Stimulated activated CD8-positive, alpha-beta memory T cell treated with anti-CD3 and anti-CD28 coated beads, Interleukin-4, amount 100 ng/mL, for 4 hours (primary cell): ENCODE measurements at places on chromosomes 4 and X.

- peak; percentile 15 for DNase-seq
Measured at GRCh38 chrX:39491548-39492297, 606.0 kb downstream of the BCOR start.

DNA sequence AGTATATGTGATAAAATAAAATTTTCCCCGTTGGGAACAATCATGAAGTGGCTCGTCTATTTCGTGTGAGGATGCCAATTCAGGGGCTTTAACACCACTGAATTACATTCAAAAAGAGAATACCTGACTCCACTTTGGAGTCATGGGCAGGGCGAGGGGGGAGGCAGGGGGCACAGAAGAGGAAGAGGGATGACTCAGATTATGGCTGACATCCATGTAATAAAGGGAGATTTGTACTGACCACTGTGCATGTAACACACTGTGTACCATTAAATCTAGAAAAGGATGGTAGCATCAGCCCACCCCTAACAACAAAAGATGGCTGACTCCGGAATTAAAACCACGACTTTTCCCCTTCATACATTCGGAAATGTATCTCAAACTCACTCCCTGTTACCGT, 1.3 kb downstream of the SLC9A7 start:
- DNase-seq: no peak

DNA sequence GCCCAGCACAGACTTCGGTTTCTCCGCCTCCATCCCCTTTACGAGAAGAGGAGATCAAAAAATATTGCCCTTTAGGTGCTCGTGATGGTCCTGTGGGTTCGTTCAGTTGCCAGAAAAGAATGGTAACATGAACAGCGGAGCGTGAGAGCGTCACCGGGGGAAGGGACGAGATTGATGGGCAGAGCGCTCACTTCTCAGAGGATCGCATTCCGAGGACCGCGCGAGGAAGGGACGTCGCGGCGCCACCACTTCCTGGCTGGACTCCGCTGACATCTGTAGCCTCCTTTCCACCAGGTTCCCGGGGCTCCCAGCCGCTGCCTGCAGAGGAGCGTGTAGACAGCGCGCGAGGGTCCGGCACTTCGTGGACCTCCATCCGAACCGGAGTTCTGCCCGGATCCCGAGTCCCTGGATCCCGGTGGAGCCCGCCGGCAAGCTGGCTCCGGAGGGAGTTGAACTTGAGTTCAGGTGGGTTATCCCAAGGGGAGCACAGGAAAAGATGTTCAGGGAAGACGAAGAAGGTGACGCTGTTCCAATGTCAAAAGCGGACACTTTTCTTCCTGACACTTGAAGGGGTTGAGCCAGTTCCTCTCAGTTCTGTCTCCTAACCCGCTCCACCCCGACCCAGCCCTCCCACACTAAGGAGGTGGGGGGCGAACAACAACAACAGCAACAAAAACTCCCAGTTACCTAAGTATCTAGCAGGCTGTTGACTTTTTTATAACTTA, 484 bp downstream of the GALNTL6 start:
- no peak for DNase-seq

GRCh38 chr4:7698584-7698983, 241.1 kb downstream of the AFAP1 start:
- no peak for DNase-seq

DNA sequence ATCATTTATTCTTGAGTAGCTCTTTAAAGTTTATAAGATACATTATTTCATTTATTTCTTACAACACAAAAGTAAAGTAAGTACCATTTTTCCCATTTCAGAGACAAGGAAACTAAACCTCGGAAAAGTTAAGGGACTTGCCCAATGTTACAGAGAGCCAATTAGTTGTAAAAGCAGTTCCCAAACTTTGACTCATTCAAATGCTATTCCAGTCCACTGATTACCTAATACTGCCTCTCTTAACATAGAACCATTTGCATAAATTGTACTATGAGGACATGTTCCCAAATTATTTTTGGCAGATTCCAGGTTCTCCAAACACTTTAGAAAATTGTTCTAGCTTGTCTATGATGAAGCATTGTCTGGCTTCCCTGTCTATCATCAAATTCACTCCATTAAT, 45.6 kb upstream of the GRIA3 start:
- no peak for DNase-seq

DNA sequence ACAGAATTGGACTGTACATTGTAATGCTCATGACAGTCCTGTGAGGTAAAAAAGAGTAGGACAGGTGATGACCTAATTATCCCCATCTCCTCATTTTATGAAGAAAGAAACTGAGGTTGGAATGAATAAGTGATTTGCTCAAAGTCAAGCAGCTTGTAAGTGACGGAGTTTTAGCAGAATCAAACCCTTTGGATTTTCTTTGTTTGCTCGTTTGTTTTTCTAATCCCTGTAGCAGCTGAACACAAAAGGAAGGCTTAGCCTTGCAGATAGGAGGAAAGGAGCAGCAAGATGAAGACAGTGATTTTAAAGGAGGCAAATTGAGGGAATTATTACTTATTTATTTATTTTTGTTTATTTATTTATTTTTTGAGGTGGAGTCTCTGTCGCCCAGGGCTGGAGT, 528.4 kb upstream of the AMOT start:
- DNase-seq: no peak

- DNase-seq: no peak
Measured at GRCh38 chr4:37623940-37624339, 62.2 kb downstream of the RELL1 start.

DNA sequence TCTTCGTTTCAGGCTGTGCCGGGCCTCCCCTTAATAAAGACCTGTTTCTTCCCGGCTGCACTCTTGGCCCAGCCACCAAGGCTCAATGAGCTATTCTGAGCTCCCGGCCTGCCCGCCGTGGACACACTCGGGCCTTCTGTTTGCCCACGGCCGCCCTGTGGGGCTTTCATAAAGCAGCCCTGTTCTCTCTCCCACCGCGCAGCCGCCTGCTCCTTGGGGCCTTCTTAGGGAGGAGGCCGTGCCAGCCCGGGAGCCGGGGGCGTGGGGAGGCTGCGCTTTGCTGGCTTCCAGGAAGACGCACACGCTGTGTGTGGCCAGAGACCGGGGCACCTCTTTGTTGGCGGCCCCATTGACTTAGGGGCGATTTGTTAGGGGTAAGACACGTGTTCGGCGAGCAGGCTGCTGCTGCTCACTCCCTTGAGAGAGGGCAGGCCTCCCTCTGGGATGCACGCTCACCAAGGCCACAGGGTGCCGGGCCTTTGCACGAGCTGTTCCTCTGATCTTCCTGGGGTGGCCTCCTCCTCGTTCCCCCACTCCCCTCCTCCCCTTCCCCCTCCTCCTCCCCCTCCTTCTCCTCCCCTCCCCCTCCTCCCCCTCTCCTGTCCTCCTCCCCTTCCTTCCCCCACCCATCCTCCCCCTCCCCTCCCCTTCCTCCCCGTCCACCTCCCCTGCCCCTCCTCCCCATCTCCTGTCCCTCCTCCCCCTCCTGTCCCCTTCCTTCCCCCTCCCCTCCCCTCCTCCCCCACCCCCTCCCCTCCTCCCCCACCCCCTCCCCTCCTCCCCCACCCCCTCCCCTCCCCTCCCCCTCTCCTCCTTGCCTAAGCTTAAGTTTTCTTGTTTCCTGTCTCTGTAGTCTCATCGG, 11.3 kb downstream of the BLOC1S4 start:
- DNase-seq: no peak

DNA sequence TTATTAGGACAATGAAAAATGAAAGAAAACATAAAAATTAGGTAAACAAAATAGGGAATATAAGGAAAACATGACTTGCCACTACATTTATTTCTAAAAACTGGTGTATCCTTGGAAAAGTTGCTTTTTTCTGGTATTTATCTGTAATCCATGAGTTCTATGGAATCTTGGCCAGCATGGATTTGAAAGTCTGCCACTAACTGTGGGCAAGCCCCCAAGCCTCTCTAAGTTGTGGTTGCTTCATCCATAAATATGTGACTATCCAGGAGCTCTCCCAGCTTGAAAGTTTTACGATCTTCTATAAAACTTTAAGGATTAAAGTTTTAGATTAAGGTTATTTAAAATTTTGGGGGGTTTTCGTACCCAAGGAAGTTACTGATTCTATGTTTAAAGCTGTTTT, 21.8 kb downstream of the RPS6KA3 start:
- DNase-seq: no peak

GRCh38 chrX:18255059-18255458, 34.4 kb upstream of the BEND2 start:
- DNase-seq: no peak

DNA sequence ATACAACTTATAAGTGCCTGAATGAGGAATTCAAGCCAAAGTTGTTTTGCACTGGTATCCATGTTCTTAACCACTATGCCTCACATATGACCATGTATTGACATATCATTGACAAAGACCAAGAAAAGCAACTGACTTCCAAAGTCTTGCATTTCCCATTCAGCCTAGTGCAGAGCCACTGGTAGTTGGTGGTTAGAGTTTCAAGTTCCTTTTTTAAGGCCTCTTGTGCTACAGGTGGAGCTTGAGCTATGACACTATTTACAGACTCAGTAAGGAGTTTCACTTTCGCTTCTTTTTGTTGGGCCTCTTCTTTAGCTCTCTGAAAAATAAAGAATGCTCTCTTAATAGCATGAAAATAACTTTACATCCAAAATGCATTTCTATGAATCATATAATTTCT, 763.0 kb downstream of the DMD start:
- no peak for DNase-seq

DNA sequence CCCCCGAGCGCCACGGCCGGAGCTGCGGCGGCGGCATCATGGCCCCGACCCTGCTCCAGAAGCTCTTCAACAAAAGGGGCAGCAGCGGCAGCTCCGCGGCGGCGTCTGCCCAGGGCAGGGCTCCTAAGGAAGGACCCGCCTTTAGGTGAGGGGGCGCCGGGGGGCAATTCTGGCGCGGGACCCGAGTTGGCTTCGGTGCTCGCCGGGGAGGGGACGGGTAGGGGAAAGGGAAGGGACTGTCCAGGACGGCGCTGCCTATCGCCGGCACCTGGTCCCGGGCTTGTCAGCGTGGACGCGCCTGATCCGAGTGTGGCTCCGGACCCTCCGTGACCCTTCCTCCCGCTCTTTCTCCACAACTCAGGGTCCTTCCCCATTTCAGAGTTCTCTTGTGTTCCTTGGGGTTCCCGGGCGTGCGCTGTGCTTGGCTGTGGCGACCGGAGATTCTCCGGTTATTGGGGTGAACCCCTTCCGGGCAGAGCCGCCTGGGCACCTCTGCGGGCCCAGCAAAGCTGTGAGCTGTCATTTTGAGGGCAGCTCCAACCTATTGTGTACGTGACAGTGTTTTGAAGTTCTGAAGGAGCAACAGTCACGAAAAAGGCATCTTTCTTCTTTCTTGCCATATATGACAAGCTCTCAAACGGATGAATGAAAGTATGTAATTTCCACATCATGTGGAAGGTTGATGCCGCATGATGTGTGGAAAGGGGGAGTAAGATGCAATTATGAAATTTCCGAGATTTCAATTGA, 522 bp downstream of the FNIP2 start:
- DNase-seq: peak; percentile 0

- DNase-seq: no peak
Measured at GRCh38 chrX:152520653-152521052, 69.5 kb upstream of the GABRA3 start.

DNA sequence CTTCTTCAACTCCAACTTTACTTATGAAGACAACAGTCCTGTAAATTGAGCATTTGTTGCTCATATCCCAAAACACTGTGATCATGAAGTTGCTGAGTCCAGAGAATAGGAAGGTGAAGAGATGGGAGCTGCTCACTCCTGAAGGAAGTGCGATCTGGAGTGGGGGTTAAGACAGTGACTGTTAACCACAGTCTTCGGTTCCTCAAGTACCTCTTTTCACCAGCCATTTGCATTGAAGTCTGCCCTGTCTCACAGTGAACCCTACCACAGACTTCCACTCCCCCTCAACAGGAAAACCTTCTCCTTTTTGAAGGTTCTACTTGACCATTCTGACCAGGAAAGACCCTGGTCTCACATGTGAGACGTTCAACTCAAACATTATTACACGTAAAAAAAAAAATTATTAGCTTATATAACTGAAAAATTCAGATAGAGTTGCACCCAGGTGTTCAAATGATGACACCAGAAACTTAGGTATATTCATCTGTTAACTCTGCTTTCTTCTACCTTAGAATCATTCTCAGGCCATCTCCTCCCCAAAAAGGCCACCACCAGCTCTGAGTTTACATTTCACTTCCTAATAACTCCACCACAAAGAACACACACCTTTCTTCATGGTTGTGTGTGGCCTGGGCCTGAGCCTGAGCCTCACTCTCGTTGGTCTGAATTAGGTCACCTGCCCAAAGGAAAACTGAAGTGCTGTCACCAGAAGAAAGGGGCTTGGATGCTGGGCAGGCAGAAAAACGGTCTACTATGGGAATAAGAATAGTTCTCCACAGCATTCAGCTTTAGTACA, 199.2 kb downstream of the DCTD start:
- no peak for DNase-seq

DNA sequence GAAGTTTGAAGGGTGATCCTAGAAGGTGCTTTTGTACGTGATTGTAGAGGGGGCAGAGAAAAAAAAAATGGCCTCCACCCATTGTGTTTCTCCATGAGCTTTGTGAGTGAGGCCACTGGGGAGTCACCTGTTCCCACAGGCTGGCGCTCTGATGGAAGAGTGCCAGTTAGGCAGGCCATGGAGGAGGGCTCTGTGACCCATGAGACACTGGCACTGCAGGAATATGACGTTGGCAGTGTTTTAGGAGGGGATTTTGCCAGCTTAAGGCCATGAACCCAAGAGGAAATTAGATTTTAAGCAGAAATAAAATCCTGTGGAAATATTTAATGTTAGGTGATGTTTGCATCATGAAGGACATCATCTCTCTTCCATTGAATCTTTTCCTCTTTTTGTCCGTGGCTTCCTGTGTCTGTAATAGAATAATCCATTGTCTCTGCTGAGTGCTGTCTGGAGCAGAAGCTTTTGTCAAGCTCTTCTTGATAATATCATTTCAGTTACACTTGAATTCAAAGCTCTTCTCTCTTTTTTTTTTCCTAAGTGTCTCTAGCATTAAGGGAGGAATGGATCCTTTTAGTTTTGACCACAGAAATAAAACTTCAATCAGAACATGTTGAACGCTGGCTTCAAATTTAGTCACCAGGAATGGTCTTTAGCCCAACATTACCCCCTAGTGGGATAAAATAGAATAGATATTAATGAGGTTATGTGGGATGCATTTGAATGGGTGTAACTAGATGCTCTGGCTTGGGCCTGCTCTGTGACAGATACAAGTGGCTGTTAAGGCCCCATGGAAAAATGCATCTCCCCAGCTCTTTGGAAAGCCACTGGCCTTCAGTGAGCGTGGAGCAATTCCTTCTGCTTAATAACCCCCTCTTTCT, 41.0 kb upstream of the UCP1 start:
- no peak for DNase-seq
